HCT116 (cell line): ENCODE measurements at places on chromosomes 3 and 15. TPM values are rescaled to one million over a fixed set of nuclear protein-coding genes. Genes with fewer than 3 reads are reported as not detected.

- H3K27me3 ChIP-seq: 0 out of 2 replicates have a peak, but pooled peaks cover 1% of the 10 kb centered on the region
- H3K4me1 ChIP-seq: peaks cover 13% of the 10 kb centered on the region
- no peaks in the 10 kb centered on the region for H3K36me3 ChIP-seq
- no peak overlapping the region for H3K27ac ChIP-seq
- no peak for DNase-seq
- no peak overlapping the region for H3K4me3 ChIP-seq
Measured at GRCh38 chr15:28919201-28919635, 33.4 kb downstream of the APBA2 start.

GRCh38 chr3:114022145-114022802, 34.1 kb downstream of the CCDC191 start:
- DNase-seq: no peak
- no peaks in the 10 kb centered on the region for H3K27me3 ChIP-seq
- H3K36me3 ChIP-seq: no peaks in the 10 kb centered on the region
- H3K4me3 ChIP-seq: no peak overlapping the region

DNA sequence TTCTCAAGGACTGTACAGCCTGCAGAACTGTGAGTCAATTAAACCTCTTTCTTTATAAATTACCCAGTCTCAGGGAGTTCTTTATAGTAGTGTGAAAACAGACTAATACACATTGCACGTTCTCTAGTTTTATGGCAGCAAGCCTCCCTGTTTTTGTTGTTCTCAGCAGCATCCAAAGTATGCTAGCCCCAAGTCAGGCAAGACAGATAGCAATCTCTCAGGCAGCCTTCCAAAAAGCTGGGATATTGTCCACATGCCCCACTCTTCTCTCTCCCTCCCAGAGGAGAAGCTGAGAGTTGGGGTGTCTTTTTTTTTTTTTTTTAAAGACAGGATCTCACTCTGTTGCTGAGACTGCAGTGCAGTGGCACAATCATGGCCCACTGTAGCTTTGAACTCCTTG, 130.6 kb downstream of the ISL2 start:
- no peak overlapping the region for H3K27ac ChIP-seq
- H3K27me3 ChIP-seq: no peaks in the 10 kb centered on the region
- no peak overlapping the region for H3K4me3 ChIP-seq
- H3K4me1 ChIP-seq: no peaks in the 10 kb centered on the region
- no peak for DNase-seq

DNA sequence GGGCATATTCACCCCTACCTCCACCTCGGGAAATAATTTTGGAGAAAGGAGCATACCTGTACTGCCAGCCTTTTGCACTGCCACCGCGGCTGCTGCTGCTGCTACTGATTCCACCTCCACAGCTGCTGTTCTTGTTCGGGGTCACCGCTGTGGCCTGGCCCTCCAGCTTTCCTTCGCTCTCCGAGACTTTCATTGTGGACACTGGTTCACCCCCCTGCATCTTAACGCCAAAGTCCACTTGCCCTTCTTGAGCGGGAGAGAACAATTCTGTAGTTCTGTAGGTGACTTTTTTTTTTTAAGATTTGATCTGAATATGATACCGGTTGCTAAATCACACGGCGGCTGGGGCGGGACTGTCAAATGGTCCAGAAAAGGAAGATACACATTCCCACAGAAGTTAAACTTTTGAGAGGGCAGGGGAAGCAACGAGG, 701 bp downstream of the OSBPL11 start:
- H3K36me3 ChIP-seq: no peaks in the 10 kb centered on the region
- no peak for DNase-seq

GRCh38 chr3:182524711-182525401, 268.4 kb upstream of the ATP11B start:
- no peak for DNase-seq
- H3K27ac ChIP-seq: no peak overlapping the region
- no peaks in the 10 kb centered on the region for H3K27me3 ChIP-seq
- H3K36me3 ChIP-seq: no peaks in the 10 kb centered on the region
- H3K4me3 ChIP-seq: no peak overlapping the region

DNA sequence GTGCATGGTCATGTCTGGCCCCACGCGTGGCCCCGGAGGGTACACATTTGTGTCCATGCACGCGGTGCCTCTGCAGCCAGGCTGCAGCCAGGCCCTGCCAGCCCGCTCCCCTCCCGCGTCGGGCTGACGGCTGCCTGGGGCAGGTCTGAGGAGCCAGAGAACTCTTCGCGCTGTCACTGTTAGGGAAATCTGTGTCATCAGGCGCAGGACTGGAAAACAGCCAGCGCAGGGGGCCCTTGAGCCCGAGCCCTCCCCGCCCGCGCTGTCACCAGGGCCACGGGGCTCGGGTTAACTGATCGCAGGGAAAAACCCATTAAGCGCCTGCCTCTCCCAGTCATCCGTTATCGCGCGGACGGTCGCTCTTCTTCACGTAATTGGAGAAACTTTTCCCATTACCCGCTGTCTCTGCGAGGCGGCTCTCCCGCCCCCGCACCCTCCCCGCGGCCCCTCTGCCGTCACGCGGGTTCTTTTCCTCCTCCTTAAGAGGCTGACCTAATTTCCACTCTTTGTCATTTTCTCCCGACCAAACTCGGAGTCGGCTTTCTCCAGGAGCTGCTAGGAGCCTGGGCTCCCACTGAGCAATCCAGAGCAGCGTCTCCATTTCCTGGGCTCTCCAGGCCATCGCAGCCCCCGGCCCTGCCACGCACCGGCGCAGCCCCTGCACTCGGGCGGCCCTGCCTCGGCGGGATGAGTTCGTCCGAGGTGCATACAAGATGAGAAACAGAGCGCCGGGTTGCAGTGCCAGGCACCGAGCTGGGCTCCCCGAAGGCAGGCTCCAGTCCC, 57.5 kb upstream of the PRR23E start:
- H3K36me3 ChIP-seq: no peaks in the 10 kb centered on the region
- H3K4me3 ChIP-seq: no peak overlapping the region
- no peaks in the 10 kb centered on the region for H3K4me1 ChIP-seq
- H3K27me3 ChIP-seq: no peaks in the 10 kb centered on the region

GRCh38 chr3:48476426-48477053, 27.4 kb downstream of the SHISA5 start:
- H3K4me3 ChIP-seq: no peak overlapping the region
- no peaks in the 10 kb centered on the region for H3K36me3 ChIP-seq
- H3K27ac ChIP-seq: no peak overlapping the region
- no peak for DNase-seq
- H3K27me3 ChIP-seq: no peaks in the 10 kb centered on the region

DNA sequence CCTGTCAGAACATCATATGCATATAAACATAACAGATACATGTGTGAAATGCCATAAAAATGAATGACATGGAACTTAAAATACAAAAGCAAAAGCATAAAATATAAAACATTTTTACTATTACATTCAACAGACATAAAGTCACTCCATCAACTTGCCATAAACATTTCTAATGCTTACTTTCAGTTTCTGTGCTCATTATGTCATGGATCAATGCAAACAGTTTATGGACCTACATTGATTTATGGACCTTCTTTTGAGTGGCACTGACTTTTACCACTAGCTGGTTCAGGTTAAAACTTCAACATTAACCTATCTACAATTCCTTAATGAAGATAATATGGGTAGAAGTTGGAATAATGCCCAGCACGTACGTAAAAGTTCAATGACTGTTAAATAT, 577.4 kb upstream of the LMCD1 start:
- H3K4me1 ChIP-seq: no peaks in the 10 kb centered on the region
- H3K36me3 ChIP-seq: no peaks in the 10 kb centered on the region
- H3K27me3 ChIP-seq: no peaks in the 10 kb centered on the region
- DNase-seq: no peak
- no peak overlapping the region for H3K4me3 ChIP-seq
- H3K27ac ChIP-seq: no peak overlapping the region

DNA sequence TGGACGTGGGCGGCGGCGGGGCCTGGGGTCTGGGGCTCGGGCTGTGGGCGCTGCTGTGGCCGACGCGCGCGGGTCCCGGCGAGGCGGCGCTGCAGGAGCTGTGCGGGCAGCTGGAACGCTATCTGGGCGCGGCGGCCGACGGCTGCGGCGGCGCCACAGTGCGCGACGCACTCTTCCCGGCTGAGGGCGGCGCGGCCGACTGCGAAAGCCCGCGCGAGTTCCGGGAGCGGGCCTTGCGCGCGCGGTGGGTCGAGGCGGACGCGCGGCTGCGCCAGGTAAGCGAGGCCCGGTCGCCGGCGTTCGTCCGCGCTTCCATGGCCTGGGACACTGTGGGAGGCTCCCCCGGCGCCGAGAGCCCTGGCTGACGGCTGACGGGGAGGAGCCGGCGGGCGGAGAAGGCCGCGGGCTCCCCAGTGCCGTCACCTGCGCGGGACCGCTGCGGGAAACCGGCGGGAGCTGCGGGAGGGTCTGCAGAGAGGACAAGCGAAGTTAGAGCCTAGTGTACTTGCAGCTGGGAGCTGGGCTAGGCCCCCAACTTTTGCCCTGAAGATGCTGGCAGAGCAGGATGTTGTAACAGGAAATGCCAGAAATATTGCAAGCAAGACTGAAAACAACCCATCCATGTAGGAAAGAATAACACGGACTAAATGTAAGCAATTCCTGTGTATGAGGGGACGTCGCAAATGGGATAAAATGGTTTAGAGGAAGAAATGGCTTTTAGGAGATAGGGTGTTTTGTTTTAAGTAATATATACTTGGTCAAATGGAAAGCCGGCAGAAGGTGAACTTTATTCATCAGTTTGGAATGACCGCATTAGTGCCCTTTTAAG, 847 bp downstream of the WHAMM start:
- H3K27me3 ChIP-seq: no peaks in the 10 kb centered on the region
- H3K4me1 ChIP-seq: peaks cover 29% of the 10 kb centered on the region
- H3K27ac ChIP-seq: peak overlapping the region; percentile 96
- peak overlapping the region; percentile 74 for H3K4me3 ChIP-seq

DNA sequence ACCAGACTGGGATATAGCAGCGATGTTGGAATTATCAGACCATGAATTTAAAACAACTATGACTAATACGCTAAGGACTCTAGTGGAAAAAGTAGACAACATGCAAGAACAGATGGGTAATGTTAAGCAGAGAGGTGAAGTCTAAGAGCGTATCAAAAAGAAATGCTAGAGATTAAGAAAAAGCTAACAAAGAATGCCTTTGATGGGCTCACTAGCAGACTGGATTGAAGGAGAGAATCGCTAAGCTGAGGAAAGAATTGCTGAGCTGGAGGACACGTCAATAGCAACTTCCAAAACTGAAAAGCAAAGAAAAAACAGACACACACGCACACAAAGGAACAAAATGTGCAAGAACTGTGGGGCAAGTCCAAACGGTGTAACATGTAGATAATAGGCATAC, 20.0 kb upstream of the CMTM6 start:
- peaks cover 10% of the 10 kb centered on the region for H3K36me3 ChIP-seq
- H3K27me3 ChIP-seq: no peaks in the 10 kb centered on the region
- no peak for DNase-seq

DNA sequence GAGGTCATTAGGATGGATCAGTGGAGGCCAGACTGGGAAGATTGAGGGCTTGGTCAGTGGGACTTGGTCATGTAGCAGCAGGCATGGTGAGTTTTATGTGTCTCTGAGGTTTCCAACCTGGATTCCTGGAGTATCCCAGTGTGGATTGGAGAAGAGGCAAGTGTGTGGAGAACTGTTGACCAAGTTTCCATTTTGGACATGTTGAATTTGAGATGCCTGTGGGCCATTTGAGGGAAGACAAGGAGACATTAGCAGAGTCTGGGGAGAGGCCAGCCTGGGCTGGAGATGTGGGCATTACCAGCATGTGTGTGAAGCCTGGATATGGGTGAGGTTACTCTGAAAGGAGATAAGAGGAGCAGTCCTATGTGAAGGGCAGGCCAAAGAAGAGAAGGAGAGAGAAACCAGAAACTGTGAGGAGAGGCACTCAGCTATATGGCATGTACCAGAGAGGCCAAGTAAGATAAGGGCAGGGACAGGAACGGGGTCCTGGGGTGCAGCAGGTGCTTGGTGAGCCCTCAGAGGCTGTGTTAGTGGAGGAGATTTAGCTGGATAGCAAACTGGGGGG, 4.3 kb downstream of the SLC25A38 start:
- no peak overlapping the region for H3K4me3 ChIP-seq
- peaks cover 15% of the 10 kb centered on the region for H3K36me3 ChIP-seq
- no peak overlapping the region for H3K27ac ChIP-seq
- DNase-seq: no peak
- peaks cover 6% of the 10 kb centered on the region; the same call in 1 of the 2 replicates for H3K4me1 ChIP-seq

DNA sequence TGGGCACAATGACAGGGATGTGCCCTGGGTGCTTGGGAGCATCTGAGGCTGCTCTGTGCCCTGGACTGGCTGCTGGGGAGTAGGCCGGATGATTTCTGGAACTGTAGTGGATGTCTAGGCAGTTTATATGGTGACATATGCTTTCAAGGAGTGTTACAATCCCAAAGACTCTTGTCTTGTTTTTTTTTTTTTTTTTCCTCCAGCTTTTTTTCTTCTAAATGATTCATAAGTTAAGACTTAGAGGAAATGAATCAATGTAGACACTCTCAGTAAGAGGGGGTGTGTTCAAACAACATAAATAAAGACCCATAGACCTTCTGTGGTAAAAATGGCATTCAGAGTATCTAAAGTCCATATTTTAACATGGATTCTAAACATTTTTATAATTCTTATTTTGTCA, 706.1 kb upstream of the GOLIM4 start:
- H3K4me1 ChIP-seq: no peaks in the 10 kb centered on the region
- H3K27me3 ChIP-seq: no peaks in the 10 kb centered on the region
- no peaks in the 10 kb centered on the region for H3K36me3 ChIP-seq
- no peak overlapping the region for H3K27ac ChIP-seq

DNA sequence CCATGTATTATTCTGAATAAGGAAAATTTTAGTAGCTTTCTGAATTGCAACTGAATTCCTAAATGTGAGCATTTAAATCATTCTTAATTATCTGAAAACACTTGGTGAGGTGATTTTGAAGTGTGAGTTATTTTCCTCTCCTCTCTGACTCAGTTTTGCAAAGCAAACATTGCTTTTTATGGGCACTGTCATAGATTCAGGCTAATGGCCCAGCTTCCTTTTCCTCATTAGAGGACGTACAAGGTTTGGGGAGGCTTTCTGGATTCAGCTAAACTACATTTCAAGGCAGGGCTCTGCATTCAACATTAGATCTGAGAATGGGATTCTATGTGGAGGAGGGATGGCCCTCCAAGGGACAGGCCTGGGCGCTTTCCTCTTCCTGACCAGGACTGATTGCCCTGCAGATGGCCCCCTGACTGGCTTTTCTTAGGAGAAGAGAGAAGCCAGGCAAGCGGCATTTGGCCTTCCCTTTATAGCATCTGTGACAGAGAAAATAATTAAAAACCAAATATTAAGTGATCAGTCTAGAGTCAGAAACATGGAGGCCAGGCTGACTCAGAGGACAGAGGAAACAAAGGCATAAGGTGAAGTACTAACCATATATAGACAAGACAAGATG, 53.0 kb upstream of the STXBP5L start:
- no peak overlapping the region for H3K27ac ChIP-seq
- H3K36me3 ChIP-seq: no peaks in the 10 kb centered on the region
- H3K4me3 ChIP-seq: no peak overlapping the region
- H3K27me3 ChIP-seq: no peaks in the 10 kb centered on the region
- no peak for DNase-seq

- H3K36me3 ChIP-seq: no peaks in the 10 kb centered on the region
- H3K4me3 ChIP-seq: no peak overlapping the region
- H3K4me1 ChIP-seq: no peaks in the 10 kb centered on the region
- DNase-seq: no peak
- no peak overlapping the region for H3K27ac ChIP-seq
Measured at GRCh38 chr15:73329501-73330200, 39.1 kb downstream of the HCN4 start.

GRCh38 chr3:152349392-152349791, 80.7 kb downstream of the MBNL1 start:
- no peak overlapping the region for H3K4me3 ChIP-seq
- no peak for DNase-seq
- H3K4me1 ChIP-seq: peaks cover 39% of the 10 kb centered on the region
- peak overlapping the region; percentile 28; the same call in 1 of the 2 replicates for H3K27ac ChIP-seq

Gene C3orf49
- total RNA-seq: not detected

Gene MUSTN1
- total RNA-seq: 0.44 TPM

Gene SOX14
- total RNA-seq: not detected

Gene GP5
- 0.15 TPM for total RNA-seq

Gene PAQR9
- total RNA-seq: 0.17 TPM
